ENCODE measurements at places on chromosomes 6 and 20.

GRCh38 chr6:168968228-168968627, 285.4 kb downstream of the THBS2 start:
- no peak for DNase-seq

GRCh38 chr6:109511832-109512231, 28.8 kb upstream of the ZBTB24 start:
- no peak for DNase-seq

DNA sequence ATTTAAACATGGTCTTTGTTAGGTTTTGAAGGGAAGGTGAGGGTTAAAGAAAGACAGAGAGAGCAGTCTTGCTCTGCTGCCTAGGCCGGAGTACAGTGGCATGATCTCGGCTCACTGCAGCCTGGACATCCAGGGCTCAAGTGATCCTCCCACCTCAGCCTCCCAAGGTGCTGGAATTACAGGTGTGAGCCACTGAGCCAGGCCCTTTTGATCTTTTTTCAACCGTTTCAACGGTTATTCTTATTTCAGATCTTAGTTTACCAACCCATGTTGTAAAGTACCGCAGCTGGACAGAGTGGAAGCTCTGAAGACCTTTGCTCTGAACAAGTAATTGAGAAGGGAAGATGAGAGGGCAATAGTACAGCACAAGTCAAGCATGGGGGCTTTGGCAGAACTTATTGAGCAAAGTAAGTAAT, 1.2 kb upstream of the SRPK1 start:
- no peak for DNase-seq

GRCh38 chr6:40996591-40997233, 42.3 kb downstream of the UNC5CL start:
- no peak for DNase-seq

GRCh38 chr20:20341371-20341770, 26.5 kb upstream of the INSM1 start:
- DNase-seq = no peak

DNA sequence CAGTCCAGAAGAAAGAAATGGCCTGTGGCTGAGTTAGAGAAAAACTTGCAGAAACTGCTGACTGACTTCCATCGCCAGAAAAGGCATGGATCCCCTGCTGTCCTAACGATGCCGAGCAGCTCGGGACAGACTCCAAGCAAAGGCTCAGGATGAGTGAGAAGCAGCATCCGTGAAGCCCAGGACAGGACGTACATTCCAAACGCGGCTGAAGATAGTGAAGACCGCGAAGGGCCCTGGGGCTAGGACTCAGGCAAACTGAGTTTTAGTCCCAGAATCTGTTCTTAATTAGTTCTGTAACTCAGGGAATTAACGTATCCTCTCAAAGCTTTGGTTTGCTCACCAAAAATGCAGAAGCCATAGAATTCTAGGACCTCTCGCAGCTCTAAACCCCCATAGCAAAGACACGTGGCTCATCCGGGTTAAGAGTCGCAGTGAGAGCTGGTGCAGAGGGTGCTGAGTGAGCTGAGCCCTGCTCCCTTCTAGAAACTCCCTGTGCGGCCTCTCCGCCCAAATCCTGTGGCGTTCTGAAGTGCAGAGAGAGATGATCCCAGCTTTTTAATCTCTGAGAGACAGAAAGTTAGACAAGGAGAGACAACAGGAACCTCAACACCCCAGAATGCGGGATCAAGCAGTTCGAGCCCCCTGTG, 132.9 kb upstream of the THBS2 start:
- no peak for DNase-seq

DNA sequence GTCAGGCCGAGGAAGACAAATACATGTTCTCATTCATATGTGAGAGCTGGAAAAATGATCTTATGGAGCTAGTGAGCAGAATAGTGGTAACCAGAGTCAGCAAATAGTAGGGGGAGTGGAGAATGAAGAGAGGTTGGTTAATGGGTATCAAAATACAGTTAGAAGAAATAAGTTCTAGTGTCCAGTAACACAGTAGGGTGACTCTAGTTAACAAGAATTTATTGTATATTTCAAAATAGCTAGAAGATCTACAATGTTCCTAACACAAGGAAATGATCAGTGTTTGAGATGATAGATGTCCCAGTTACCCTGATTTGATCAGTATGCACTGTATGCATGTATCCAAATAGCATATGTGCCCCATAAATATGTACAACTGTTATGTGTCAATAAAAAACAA, 128.4 kb downstream of the BCKDHB start:
- no peak for DNase-seq

GRCh38 chr6:142884214-142885035, 60.6 kb downstream of the HIVEP2 start:
- DNase-seq = no peak

DNA sequence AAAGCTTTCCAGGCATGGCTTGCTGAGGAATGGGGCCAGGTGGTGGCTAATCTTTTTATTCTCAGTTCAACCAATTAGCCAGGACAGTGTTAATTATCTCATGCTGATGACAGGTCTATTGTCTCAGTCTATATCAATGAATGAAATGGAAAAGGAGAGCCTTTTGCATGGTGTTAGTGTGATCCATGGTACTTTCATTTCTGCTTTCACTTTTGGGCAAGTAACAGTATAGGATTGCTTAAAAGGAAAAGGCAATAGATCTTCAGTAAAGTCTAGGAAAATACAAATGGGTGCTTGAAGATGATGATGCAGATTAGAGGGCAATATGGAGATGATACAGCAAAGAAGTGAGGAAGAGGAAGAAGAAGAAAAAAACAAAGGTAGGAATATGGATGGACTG, 430.3 kb downstream of the TFAP2A start:
- DNase-seq = no peak

DNA sequence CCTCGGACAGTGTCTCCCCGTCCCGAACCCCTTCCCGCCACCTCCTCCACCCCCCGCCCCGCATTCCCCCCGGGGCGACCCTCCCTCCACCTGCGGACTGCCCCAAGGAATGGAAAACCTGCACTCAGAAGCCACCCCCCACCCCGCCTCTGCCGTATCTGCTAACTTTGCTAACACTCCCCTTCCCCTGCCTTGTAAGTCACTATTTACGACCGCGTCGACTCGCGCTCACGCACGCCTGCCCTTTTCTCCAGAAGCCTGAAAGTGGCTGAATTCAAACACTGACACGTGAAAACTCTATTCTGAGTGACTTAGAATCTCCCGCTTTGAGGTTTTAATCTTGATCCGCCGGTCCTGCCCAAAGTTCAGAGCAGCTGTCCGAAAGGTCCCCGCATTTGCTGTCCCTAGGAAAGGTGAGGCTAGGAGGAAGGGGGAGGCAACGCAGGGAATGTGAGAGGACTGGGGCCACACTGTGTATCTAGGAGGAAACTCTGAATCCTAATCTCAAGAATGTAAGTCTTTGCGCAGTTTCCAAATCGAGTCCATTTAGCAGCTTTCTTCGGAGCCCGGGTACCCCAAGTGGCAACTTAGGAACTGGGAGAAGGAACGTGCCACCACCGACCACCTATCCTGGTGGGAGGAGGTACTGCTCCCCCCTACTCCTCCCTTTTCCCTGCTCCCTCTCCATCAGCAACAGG, 9.3 kb upstream of the POU3F2 start:
- DNase-seq = no peak

DNA sequence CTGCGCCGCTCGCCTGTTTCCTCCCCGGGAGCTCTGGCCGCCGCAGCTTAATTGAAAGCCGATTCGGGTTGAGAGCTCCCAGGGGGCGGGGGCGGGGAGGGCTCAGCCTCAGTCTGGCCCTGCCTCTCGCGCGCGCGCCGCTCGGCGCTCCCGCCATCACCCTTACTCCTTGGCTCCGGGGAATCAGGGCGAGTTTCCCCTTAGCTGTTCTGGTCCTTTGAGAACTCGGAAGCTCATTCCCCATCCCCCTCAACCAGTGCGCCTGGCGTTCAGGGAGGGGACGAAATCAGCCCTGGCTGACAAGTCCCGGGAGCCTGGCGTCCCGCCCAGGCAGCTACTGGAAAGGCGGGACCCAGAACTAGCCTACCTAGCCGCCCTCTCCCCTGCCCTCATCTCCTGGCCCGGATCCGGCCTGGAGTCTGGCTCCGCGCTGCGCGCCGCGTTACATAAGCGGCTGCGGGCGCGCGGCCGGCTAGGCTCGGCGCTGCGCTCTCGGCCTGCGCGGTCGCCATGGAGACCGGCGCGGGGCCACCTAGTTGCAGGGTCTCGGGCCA, 2.8 kb downstream of the SLC12A5 start:
- peak; percentile 68 for DNase-seq

DNA sequence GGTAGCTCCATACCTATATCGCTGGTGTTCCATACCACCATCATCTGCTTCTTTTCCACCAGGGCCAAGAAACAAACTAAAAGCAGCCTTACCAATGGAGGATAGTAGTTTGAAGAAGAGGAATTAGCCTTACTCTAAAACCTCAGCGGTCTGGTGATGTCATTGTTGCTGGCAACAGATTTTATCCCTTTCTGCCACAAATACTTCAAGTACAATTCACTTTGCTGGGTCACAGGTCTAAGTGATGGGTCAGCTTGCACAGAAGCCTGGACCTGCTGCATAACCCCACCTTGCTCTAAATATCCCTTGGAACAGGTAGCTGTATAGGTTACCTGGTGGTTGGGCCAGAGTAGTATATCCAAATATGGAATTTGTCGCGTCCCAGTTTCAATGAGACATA, 53.2 kb upstream of the THEMIS start:
- DNase-seq = no peak

- DNase-seq = no peak
Observed at GRCh38 chr20:17747431-17747846, 47.7 kb downstream of the BANF2 start.

DNA sequence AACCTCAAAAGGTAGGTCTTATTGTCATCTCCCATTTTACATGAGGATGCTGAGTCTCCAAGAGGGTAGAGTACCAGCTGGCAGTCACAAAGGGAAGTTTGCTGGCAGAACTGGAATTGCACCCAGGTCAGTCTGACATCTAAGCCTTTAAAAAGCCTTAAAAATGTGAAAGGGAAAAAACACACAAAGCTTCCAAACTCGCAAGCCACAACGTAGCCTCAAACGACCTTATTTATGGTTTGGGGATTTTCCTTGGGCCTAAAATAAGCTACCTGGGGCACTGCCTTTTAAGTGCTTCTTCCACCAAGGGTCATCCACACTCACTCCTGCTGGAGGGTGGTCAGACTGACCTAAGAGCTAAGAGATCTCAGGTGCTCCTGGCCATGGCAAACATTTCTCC, 2.1 kb downstream of the MBOAT1 start:
- no peak for DNase-seq

- DNase-seq = no peak
Observed at GRCh38 chr20:24235296-24236175, 233.9 kb upstream of the SYNDIG1 start.

- DNase-seq = no peak
Observed at GRCh38 chr6:33173535-33174180, 18.6 kb downstream of the COL11A2 start.

- DNase-seq = no peak
Observed at GRCh38 chr20:45301824-45302271, 4.8 kb upstream of the RBPJL start.

GRCh38 chr6:92810913-92811312, 608.4 kb downstream of the EPHA7 start:
- no peak for DNase-seq

- no peak for DNase-seq
Observed at GRCh38 chr20:63377951-63378381, 16.8 kb upstream of the CHRNA4 start.

- no peak for DNase-seq
Observed at GRCh38 chr20:50337521-50338466, 147.2 kb downstream of the CEBPB start.

DNA sequence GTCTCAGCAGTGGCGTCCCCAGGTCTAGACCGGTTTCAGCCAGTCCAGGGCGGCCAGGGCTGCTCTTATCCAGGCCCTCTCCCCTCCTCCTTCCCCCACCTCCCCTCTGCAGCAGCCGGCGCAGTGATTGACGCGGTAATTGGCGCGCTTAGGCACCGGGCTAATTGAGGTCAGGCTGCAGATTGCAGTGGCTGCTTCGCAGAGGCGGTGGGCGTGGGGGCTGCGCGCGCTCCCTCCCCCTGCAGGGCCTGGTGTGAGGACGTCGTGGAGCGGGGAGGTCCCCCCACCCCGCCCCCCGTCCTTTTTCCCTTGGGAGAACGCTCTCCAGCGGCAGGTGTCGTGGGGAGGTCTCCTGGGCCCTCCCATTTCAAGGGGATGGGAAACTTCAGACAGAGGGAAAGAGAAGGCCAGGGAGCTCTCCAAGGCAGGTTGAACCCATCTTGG, 70.4 kb upstream of the BLCAP start:
- DNase-seq = peak; percentile 6

GRCh38 chr6:21087188-21087587, 506.4 kb upstream of the SOX4 start:
- no peak for DNase-seq

DNA sequence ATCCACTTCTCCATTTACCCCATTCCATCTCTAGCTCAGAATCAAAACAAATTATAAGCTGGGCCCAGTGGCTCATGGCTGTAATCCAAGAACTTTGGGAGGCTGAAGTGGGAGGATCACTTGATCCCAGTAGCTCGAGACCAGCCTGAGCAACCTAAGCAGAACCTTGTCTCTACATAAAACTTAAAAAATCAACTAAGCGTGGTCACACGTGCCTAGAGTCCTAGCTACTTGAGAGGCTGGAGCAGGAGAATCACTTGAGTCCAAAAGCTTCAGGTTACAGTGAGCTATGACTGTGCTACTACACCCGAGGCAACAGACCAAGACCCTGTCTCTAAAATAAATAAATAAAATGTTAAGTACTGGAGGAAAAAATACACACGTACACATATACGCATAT, 74.7 kb upstream of the RUNX2 start:
- no peak for DNase-seq

GRCh38 chr20:59643615-59644061, 39.3 kb downstream of the PHACTR3 start:
- peak; percentile 50 for DNase-seq

- DNase-seq = no peak
Observed at GRCh38 chr6:7907159-7907558, 3.4 kb downstream of the TXNDC5 start.

DNA sequence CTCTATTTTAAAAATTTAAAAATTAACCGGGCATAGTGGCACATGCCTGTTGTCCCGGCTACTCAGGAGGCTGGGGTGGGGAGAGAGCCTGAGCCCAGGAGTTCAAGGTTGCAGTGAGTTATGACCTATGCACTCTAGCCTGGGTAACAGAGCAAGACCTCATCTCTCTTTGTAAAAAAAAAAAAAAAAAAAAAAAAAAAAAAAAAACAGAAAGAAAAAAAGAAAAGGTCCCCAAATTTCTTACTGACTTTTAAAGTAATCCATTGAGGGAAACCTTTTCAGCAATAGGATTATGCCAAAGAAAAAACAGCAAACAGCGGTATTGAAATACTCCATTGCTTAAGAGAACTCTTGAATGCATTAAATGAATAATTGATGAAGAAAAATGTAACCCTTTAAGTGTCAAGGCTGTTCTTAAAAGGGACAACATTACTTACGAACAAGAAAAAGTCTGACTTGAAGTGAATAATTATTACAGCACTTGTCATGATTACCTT, 6.0 kb upstream of the DNAAF9 start:
- DNase-seq = no peak

DNA sequence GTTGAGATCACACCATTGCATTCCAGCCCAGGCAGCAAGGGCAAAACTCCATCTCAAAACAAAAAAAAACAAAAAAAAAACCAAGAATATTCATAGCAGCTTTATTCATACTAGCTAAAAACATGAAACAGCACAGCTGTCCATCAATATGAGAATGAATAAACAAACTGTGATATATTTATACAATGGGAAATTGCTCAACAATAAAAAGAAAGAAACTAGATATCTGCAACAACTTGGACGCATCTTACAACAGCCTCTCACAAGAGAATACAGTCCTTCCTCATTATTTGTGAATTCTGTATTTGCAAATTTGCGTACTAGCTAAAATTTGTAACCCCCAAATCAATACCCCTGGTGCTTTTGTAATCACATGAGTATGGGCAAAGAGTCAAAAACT, 28.2 kb upstream of the SPAG4 start:
- no peak for DNase-seq

- no peak for DNase-seq
Observed at GRCh38 chr20:61434341-61434781, 182.3 kb downstream of the CDH4 start.
